ENCODE measurements at places on chromosomes 1 and 21.

- DNase-seq, result no peak
Observed at GRCh38 chr1:216750031-216750627, 26.9 kb upstream of the ESRRG start.

GRCh38 chr1:184822267-184822666, 67.6 kb upstream of the EDEM3 start:
- DNase-seq, result no peak

DNA sequence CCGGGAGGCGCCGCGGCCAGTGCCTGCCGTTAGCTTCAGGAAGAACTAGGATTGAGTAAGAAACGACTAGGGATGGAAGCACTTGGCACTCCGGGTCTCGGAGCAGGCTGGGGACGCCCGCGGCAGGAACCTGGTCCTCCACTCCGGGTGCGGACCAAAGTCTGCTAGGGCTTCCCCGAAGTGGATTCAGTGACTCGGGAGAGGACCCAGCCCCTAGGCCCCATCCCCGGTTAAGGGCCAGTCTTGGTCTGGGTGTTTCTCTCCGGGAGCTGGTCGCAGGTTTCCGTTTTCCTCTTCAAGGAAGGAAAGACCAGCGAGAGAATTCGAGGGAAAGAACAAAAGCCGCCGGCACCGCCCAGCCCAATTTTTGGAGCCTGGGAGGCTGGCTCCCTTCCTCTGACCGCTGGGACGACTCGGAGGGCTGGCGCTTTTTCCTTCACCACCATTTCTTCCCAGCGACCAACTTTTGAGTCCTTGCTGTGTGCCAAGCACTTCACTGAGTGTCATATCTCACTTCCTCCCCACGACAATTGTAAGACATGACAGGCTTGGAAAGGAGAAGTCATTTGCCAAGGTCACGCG, 16.8 kb upstream of the STMN1 start:
- peak; percentile 12 for DNase-seq

DNA sequence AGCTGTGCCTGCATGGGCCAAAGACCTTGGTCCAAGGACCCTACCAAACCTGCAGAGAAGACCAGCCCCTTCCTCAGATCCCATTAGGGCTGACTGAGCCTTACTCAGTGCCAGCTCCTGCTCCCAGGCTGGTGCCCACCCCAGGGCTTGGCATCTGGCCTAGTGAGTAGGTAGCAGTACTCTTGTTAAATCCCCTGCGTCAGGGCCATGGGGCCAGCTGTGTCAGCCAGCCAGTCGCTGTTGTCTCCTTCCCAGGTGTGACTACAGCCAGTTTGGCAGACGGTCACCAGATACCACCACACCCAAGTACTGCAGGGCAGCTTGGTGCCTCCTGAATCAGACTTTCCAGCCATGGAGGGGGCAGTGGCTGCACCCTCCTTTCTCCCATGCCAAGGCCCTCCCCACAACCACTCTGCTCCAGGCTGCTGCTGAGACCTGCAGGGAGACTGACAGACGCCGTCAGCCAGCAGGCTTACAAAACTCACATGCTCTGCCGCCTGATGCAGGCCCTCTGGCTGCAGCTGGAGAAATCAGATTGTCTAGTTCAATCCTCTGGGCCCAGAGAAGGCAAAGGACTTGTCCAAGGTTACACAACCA, 3.0 kb downstream of the TENT5B start:
- no peak for DNase-seq

DNA sequence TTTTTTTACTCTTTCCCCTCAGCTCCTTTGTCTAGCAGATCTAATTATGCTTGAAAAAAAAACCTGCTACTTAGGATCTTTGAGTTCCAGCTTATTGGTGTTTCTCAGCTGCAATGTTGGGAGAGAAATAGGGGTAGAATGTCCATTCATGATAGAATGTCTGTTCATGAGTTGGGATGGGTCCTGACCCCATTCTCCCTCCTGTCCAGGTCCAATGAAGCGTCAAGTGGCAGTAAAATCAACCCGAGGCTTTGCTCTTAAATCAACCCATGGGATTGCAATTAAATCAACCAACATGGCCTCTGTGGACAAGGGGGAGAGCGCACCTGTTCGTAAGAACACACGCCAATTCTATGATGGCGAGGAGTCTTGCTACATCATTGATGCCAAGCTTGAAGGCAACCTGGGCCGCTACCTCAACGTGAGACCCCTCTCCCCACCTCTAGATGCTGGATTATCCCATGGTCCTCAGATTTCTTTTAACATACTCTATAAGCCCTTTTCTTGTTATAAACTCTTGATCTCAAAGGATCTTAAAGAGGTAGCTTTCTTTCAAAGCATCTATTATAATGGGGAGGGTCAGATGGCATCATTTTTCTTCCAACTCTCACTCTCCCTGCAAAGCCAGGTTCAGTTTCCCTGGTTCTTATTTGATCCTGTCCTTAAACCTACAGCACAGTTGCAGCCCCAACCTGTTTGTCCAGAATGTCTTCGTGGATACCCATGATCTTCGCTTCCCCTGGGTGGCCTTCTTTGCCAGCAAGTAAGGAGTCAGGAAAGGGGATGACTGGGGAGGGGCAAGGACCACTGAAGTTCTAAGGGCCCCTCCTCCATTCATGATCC, 11.1 kb downstream of the CERS2 start:
- DNase-seq, result no peak

GRCh38 chr1:206703661-206704060, 19.0 kb downstream of the MAPKAPK2 start:
- peak; percentile 25 for DNase-seq

- DNase-seq, result no peak
Observed at GRCh38 chr1:110433803-110434202, 17.1 kb upstream of the PROK1 start.

DNA sequence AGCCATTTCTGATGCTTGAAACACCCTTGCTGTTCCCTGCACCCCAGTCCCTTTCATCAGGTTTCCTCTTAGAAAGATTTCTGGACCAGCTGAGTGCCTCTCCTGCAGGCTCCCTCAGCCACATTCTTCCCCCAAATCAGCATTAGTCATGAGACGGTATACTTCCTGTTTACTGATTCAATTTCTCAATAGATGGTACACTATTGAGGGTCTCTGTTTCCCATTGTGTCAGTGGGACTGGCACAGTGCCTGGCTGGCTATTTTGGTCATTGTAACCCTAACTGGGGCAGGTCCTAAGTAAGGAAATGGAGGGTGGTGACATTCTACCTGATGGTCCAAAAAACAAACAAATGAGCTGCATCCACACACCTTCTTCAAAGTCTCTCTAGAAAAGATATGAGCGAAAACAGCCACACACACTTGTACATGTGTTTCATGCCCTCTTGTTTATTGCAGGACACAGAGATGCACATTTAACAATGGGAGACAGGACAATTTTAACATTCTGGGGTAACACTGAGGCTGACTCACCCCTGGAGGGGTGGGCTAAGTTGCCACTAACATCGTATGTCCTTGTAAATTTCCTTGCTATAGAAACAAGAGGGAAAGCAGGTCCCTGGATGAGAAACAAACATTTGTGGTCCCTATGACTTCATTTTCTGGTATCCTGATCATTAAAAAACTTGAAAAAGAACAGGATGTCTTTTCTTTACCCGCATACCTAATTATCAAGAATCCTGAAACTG, 77.5 kb downstream of the RRAGC start:
- no peak for DNase-seq

DNA sequence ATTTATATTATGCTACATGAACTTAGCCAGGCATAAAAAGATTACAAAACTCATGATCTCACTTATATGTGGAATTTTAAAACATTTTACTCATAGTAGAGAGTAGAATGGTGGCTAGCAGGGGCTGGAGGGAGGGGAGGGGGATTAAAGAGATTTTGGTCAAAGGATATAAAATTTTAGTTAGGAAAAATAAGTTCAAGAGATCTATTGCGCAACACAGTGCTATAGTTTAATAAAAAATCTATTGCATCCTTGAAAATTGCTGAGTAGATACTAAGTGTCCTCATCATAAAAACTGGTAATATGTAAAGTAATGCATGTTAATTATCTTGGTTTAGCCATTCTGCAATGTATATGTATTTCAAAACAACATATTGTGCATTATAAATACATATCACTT, 635.6 kb upstream of the NEGR1 start:
- DNase-seq, result no peak

GRCh38 chr1:198191117-198191516, 34.3 kb downstream of the NEK7 start:
- DNase-seq, result no peak

DNA sequence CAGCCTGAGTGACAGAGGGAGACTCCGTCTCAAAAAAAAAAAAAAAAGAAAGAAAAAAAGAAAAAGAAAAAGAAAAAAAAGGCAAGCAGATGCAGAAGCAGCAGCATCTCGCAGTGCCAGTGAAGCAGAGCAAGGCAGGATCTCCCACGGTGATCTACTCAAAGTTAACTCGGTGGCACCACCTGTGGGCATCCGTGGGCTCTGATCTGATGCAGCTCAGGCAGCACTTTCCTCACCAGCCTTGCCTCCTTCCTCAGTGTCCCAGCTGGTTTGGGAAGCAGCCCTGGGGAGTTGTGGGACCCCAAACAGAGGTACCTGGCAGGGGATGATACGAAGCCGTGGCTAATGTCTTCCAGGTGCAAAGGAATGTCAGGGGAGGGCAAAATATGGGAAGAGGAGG, 104.3 kb upstream of the KRTAP19-8 start:
- no peak for DNase-seq

GRCh38 chr21:33089395-33090119, 19.6 kb downstream of the OLIG1 start:
- DNase-seq, result no peak

GRCh38 chr21:45997205-45997494, 15.6 kb downstream of the COL6A1 start:
- no peak for DNase-seq

GRCh38 chr1:91754816-91755580, 131.0 kb downstream of the TGFBR3 start:
- no peak for DNase-seq

- no peak for DNase-seq
Observed at GRCh38 chr1:196193896-196194559, 414.2 kb downstream of the KCNT2 start.

GRCh38 chr21:45286671-45287437, 841 bp downstream of the POFUT2 start:
- DNase-seq, result no peak

DNA sequence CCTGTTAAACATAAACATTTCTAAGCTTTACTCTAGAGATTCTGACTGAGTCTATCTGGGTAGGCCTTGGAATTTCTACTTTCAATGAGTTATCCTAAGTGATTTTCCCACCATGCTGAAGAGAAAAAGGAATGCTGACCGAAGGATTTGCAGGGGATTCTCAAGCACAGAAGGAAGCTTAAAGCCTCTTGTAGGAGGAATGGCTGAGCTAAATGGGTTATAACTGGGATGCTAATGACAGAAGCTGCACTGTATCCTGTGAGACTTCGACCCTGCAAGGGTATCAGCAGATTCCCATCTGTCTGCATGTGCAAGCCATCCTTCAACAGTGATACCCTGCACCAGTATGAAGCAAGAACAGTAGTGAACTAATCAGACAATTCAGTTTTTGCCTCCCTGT, 35.4 kb downstream of the SLC35D1 start:
- DNase-seq, result no peak

DNA sequence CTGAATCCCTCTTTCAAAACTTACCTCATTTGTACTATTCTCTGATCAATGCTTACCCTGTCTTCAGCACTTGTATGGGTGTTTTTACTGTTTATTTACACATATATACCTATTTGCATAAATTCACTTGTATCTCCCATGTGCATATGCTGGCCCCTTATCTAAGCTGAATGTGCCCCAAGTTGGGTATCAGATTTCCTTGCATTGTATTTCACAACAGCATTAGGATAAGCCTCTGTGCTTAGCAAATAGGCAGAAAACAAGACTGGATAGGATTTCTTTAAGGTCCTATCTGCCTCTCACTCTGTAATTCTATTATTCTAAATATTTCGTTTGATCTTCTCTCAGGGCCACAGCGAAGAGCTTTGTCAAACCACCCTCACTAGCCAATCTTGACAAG, 45.9 kb upstream of the IPO9 start:
- no peak for DNase-seq

DNA sequence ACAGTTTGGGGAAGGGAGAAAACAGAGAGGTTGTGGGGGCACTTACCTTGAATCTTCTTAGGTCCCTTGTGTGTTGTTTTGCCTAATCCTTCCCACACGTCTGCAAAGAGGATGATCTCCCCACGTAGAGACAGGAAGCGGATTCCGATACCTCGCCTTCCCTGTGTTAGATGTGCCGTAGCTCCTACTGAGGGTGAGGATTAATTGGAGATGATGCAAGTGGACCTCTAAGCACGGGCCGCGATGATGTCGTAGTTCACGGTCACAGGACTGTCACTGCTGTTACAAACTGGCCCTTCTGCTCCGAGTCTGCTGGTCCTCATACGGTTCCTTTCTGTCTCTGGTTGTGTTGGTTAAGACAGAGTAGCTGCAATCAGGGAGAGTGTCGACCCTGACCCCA, 27.7 kb downstream of the GALNT2 start:
- DNase-seq, result no peak

- no peak for DNase-seq
Observed at GRCh38 chr1:48049823-48050535, 52.8 kb upstream of the TRABD2B start.

- DNase-seq, result no peak
Observed at GRCh38 chr1:220957233-220957605, 78.0 kb downstream of the HLX start.

GRCh38 chr1:211210052-211210451, 49.1 kb upstream of the RCOR3 start:
- no peak for DNase-seq
